Progenitor cell of endocrine pancreas (in vitro differentiated cells): ENCODE measurements at places on chromosomes 3 and 15. TPM values are rescaled to one million over a fixed set of nuclear protein-coding genes. Genes with fewer than 3 reads are reported as not detected.

Gene AADAC
- not detected in 2 replicates for total RNA-seq

Gene GABRA5
- total RNA-seq, result 0.10 TPM in 1 of 2 replicates, not detected in the other

Gene DCBLD2
- 85.5 and 86.8 TPM in 2 replicates for total RNA-seq

DNA sequence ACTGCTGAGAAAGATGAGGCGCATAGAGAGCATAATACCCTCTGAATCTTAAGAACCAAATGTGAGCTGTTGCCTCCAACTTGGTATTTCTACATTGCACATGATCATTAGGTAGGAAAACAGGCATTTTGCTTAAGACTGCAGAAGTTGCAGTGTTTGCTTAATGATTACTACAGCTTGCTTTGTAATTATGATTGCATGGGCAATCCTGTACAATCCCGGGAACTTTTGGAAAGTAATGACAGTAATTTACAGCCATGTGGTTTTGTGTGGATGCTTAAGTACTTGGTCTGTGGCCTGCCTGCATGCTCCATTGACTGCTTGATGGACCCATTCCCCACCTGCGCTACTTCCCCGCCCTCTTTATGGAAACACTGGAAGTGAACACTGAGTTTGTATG lies 301.1 kb downstream of the DIPK2A start:
- H3K27ac ChIP-seq, result no peak overlapping the region
- H3K36me3 ChIP-seq, result no peaks in the 10 kb centered on the region
- no peak overlapping the region for H3K4me3 ChIP-seq
- H3K4me1 ChIP-seq, result peaks cover 8% of the 10 kb centered on the region

DNA sequence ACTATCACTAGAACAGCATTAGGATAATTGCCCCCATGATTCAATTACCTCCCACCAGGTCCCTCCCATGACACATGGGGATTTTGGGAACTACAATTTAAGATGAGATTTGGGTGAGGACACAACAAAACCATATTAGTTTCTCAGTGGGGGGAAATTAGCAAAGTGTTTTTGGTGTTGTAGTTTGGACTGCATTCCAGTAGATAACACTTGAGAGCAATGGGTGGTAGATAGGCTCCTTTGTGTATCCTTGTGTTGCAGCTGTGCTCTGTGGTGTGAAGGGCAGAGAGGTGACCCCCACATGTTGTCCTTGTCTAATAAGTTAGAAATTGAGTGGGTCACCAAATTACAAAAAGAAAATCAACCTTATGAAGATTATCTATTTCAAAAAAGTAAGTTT lies 223.8 kb downstream of the SATB1 start:
- H3K4me1 ChIP-seq, result no peaks in the 10 kb centered on the region
- no peaks in the 10 kb centered on the region for H3K27me3 ChIP-seq

DNA sequence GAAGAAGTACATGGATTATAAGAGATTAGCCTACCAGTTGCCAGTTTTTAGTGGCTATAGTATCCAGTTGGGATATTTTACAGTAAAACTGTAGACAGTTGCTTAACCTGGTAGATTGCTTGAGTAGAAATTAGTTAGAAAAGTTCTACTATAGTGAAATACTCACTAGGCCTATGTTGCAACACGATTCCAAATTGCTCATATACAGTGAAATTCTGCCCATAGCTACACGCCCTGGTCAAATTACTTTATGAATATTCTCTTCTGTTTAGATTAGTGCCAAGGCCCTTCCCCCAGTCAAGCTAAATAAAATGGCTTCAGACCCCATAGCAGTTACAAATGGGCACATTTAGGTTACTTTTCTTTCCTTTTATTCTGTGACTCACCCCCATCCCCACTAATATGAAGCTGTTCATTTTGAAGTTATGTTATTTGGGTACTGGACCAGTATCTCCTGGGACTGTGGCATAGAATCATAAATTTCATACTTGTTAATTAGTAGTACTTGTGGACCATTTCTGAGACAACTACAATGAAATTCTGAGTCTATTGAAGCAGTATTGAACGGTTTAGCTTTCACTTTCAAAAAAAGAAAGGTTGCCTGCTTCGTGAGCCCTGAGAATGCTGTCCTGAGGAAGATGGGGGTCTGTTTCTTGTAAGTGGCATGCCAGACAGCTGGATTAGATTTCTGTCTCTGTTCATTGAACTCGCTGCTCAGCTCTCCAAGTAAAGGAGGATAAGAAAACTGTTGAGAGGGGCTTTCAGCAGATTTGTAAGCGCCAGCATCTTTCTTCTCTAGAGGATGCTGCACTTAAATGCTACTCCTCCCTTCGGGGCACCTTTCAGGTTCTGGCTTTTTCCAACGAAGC lies 65.8 kb upstream of the CFAP20DC start:
- H3K27ac ChIP-seq, result no peak overlapping the region
- no peak overlapping the region for H3K4me3 ChIP-seq
- no peaks in the 10 kb centered on the region for H3K27me3 ChIP-seq
- H3K36me3 ChIP-seq, result no peaks in the 10 kb centered on the region
- DNase-seq, result no peak
